ENCODE measurements at places on chromosomes 1 and 21. TPM values are rescaled to one million over a fixed set of nuclear protein-coding genes. Genes with fewer than 3 reads are reported as not detected.

DNA sequence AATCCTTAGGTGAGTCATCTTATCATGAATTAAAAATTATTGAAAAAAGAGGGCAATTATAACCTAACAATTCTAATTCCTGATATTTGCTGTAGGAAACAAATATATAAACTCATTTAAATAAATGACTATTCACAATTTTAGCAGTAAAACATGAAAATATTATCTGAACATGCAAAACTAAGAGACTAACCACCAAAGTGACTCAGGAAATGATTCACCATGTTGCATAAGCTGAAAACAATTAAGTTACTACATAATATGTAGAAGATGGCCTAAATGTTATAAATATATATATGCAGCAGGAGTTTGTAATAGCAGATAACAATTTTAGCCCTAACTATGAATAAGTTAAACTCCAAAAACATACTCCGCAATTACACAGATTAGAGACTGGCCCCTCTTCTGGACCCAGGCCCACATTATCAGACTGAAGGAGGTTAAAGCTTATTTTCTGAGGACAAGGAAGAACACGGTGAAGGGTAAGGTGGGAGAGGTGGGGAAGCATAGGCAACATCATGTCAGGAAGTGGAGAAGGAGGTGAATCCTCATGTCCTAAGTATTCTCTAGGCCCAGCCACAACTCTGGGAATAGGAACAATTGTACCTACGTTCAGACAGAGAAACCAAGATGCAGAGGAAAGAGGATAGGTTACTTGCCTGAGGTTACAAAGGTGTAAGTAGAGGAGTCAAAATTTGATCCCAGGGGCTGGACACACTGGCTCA is 15.6 kb upstream of the AIM2 start:
- DNase-seq: peak; percentile 84

DNA sequence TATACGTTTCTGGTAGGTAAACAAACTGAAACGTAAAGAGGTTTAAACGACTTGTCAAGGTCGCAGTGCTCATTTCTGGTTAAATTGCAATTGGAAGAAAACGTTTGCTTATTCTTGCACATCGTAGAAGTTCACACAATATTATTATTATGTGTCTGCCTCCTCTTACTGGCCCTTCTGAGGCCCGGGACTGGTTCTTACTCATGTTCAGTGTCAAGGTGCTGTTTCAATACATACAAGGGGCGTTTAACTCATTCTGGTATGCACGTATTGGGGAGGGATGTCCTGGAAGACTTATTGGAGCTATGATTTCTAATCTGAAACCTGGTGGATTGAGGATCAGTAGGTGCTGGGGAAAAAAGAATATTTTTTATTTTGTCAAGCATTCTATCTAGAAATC is 932 bp downstream of the RPF1 start:
- DNase-seq: peak; percentile 46

The LAD1 gene
- polyA plus RNA-seq: not detected

DNA sequence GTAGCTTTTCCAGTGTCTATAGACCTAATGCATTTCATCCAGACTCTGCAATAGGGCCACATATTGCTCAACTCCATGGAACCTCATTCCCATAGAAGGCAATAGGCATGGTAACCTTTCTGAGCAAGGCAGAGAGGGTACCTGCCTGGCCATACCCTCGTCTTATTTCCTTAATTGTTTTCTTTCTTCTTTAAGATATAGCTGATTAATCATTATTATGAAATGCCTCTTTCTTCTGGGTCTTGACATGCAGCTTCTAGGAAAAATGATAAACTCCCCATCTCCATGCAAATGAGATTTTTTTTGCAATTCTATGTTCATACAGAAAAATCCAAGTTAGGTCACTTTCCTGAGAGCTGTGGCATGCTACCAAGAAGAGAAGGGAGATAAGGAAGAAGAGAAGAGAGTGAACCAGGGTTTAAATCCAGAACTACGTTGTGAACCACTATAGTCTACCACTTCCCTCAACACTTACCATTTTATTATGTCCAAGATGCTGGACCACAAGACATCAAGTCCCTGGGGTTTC is 33.0 kb upstream of the IL20 start:
- no peak for DNase-seq

DNA sequence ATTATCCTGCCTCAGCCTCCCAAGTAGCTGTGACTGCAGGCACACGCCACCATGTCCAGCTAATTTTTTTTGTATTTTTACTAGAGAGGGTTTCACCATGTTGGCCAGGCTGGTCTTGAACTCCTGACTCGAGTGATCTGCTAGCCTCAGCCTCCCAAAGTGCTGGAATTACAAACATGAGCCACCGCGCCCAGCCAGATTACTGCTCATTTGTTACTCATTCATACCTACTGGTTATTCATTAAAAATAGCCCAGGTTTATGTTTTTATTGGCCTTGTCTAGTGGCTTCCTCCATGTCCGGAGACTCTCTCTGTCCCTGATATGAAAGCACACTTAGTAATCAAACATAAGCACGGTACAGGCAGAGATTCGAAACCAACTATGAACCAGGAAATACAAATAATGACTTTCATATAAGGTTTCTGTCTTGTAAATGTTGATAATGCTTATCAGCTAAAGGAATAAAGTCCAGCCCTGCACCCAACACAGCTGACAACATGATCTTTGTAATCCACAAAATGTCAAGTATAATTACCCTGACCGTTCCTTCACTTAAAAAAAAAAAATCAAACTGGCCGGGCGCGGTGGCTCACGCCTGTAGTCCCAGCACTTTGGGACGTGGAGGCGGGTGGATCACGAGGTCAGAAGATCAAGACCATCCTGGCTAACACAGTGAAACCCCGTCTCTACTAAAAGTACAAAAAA is 50.4 kb upstream of the CXADR start:
- DNase-seq: no peak

- no peak for DNase-seq
These were observed 1.6 kb upstream of the NPHP4 start for GRCh38 chr1:5993556-5994491.

DNA sequence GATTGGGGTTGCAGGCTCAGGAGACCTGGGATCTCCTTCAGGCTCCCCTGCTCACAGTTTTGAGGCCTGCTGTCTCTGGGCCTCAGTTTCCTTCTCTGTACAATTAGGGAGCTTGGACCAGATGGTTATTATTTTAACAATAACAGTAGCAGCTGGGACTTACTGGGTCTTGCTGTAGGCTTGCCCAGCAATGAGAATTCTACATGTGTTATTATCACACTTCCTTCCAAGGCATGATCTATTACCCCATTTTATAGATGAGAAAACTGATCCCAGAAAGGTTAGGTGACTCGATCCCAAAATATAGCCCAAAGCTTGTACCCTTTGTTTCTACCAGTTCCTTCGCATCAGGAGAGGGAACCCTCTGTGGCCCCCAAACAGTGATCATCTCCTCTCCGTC is 153.8 kb downstream of the PTPRU start:
- no peak for DNase-seq

The WNT3A gene
- not detected for polyA plus RNA-seq

GRCh38 chr1:206891412-206891811 is 5.8 kb upstream of the IL24 start:
- DNase-seq: peak; percentile 32

DNA sequence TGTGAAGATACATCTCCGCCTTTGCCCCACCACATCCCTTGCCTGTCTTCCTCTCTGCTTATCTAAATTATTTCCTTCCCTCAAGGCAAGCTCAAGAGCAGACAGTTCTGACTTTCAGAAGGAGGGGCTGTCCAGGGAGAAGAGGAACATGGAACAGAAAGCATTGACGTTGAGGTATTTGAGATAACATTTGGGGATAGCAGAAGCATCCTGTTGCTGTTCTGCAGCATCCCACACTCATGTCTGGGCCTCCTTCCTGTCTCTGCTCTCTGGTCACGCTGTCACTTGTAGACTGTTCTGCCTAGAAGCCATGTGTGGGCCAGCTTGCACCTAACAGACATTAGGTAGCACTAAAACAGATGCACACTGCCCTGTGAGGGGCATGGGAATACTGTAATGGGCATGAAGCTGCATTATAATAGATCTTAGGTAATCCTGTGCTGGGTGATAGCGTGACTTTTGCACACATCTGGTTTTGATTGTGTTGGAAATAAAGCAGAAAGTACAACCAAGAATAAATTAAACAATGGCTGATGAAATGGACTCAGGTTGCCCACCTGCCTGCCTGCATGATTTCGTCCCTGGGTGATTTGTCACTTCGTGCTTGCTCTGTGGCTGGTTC is 660 bp upstream of the RD3 start:
- peak; percentile 34 for DNase-seq

DNA sequence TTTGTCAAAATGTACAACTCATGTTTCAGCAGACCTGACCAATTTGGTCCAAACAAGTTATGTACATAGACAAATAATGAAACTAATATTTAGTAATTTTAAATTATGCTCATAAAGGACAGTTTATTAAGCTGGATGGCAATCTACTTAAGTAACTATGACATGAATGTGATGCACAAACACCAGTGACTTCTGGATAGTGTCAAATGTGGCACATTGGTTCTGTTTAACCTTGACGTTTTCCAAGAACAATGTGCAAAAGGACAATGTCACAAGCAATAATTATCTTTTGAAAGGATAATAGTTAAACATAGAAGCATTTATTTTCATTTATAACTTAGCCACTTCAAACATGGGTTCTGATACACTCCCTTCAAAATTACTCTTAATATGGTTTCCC is 80.0 kb downstream of the TRIM33 start:
- DNase-seq: no peak

The LCE1C gene
- not detected for polyA plus RNA-seq

DNA sequence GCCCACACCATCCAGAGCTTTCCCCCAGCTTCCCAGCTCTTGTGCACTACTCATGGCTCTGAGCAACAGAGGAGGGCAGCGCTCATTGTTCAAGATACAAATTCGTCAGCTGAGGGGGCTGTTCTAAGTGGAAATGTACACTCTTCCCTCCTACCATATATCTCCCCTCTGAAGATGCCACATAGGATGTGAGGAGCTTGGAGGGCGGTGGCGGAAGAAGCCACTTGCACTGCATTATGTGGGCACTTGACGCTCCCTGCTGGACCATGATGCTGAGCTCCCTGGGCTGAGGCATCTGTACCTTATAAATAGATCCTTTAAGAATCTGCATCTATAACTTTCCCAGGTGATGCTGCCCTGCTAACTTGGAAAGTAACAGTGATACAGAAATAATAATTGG is 477.6 kb upstream of the DEPDC1 start:
- no peak for DNase-seq

The ACTA1 gene
- not detected for polyA plus RNA-seq

- DNase-seq: no peak
These were observed 24.7 kb downstream of the CD34 start for GRCh38 chr1:207886227-207886626.

DNA sequence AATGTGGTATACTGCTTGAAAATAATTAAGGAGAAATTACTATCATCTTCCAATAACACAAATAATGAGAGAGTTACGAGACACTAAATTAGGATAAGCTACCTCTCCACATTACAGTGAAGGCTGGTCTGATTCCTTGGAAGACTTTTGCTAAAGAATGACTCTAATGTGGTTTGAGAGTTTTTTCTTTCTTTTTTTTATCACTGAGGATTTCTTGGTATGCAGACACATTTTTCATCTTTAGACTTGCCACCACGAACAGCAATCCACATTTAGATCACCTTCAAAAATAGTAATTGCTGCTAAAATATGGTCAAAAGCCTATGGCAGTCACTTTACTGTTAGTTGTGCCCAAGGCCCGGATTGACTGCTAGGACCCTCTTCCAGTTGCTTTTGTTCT is 16.6 kb upstream of the TMEM35B start:
- peak; percentile 37 for DNase-seq

The NTMT2 gene
- polyA plus RNA-seq: not detected

The HSD3B1 gene
- not detected for polyA plus RNA-seq

The UBAP2L gene
- 133 TPM for polyA plus RNA-seq

The CLEC20A gene
- polyA plus RNA-seq: not detected

DNA sequence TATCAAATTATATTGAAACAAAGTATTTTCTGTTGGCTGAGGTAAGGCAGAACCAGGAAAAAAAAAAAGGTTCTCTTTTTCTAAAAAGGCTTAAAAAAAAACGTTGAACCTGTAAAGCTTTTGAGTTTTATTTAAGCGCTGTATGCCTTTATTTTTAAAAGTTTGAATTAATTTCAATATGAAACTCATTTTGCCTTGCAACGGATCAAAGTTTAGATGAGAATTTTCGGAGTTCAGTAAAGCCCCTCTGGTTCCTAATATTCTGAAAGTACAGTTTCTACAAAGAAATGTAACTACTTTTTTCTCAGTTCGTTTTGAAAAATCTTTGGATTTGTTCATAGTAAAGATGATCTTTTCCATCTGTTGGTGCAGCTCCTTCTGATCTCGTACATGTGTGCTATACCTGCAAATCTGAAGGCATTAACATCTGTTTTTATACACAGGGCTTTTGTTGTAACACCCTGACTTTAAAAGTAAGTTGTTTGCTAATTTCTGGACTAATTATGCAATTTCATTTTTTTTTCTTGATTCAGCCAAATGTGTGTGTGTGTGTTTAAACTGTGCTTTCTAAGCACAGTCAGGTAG is 1.7 kb downstream of the ZBTB18 start:
- no peak for DNase-seq

DNA sequence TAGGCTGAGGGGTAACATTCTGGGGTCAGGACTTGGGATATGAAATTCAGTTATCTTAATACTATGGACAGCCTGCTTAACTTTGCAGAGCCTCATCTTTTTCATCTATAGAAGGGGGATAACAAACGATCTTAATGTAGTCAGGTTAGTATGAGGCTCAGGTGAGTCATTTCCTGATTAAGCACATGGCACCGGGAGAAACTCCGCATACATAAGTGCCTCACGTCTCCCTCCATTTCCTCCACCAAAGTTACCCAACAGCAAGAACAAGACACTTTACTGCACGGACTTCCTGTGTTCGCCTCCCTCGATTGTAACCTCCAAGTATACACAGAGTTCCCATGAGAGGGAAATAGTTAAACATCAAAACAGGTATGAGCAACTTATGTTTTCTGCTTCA is 112.7 kb upstream of the COA6 start:
- DNase-seq: peak; percentile 28

- peak; percentile 79 for DNase-seq
These were observed 40.2 kb downstream of the FASLG start for GRCh38 chr1:172699111-172699510.

The GPBP1L1 gene
- 60.9 TPM for polyA plus RNA-seq

DNA sequence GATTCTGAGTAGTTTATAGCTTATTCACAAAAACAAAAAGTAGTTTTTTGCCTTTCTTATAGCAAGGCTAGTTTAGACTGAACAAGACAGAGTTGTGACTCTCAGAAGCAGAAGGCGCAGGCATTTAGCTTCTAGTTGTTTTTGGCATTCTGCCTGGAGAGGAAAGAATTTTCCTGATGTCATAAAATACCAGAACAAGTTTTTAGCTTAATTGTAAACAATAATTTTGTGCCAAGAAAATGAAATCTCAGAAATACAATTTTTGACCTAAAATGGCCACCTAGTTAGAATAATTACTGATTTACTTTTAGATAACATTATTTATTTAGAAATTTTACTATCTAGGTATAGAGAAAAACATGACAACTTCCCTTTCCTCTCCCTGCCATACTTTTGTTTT is 1.0 kb downstream of the DNAJB4 start:
- DNase-seq: peak; percentile 91

- peak; percentile 78 for DNase-seq
These were observed at the start of gene TBX15 for GRCh38 chr1:118988186-118989005. TBX15 (minus strand) TSS chr1:118988343; CDS start chr1:118987795, 548 bp downstream.

- DNase-seq: no peak
These were observed 89.2 kb downstream of the BEND5 start for GRCh38 chr1:48687282-48688045.

GRCh38 chr1:236067854-236068454 is 3.1 kb upstream of the NID1 start:
- no peak for DNase-seq

The SCCPDH gene
- 37.5 TPM for polyA plus RNA-seq

The RIPPLY3 gene
- polyA plus RNA-seq: not detected

- DNase-seq: peak; percentile 72
These were observed 11.3 kb downstream of the FAM20B start for GRCh38 chr1:179036844-179037465.

Measured in GM23248 (cell line).